ENCODE measurements at places on chromosomes 13 and 19.
A peak's percentile ranks its signal among the peaks of the same experiment; 100 is the strongest.

GRCh38 chr13:44894001-44894770 is 95.1 kb downstream of the NUFIP1 start:
- DNase-seq = no peak

- DNase-seq = no peak
These were observed 44.9 kb downstream of the LYL1 start for GRCh38 chr19:13057744-13058143.

- DNase-seq = no peak
These were observed 44.0 kb downstream of the MIPEP start for GRCh38 chr13:23845105-23845725.

DNA sequence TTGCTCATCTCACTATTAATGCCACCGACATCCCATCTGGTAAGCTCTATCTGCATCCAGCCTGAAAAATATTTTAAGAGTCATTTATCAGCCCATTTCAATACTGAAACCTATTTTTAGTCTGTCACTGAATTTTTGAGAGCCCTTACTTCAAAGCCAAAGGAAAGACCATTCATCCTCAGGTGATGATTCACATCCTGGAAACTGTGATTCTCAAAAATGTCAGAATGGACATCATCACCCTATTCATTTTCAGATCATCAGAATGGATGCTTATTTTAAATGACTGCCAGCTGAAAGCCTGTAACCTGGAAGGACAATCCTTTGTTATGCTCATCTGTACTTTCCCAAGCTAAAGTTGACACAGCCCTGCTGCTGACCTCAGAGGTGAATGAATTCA is 27.0 kb downstream of the TNFSF11 start:
- DNase-seq = no peak

- no peak for DNase-seq
These were observed 55.9 kb downstream of the ERCC5 start for GRCh38 chr13:102901615-102902305.

DNA sequence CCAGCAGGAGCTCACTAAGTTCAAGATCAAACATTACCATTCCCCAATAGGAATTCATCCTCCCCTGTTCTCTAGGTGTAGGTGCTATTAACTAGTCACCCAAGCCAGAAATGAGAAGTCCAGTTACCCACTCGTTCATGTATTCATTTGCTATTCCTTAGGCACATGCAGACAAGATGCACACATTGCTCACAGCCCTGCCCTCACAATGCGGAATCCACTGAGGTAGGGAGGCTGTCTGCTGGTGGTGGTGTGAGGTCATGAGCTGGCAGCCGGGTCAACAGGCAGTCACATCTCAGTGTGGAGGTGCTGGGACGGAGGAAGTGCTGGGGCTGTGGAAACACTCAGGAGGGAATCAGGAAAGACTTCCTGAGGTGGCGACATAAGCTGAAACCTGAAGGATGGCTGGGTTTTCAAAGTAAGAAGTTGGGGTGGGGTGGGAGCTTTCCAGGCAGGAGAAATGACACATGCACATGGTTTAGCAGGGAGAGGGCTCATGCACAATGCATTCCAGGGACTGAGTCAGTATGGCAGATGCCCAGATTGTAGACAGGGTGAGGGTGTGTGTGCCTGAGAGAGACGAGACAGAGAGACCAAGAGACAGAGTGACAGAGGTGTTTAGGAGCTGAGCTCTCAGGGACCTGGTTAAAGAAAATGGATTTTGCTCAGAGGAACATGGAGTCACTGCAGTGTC is 117.6 kb downstream of the USP12 start:
- no peak for DNase-seq

- no peak for DNase-seq
These were observed 87.3 kb downstream of the KCTD15 start for GRCh38 chr19:33883859-33884519.

DNA sequence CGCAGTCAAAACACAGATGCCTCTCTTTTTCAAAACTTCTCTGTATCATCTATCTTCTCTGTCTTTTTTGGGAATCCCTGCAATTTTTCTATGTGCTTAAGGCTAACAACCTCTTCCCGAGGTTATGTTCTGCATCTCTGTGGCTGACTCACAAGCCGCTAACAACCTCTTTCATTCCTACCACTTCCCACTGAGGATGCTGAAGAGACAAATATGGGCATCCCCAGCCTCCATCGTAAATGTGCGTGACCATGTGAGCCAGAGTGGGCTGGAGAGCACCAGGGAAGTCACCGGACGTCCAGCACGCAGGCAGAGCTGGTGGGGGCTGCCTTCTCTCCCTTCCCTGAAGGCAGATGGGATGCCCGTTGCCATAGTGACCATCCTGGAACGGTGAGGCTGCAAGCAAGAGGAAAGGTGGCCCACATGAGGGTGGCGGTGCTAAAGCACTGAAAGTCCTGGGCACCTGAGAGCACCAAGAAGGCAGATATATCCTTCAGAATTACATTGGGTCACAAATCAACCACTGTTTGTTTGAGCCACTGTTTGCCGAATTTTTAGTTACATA is 122.8 kb downstream of the SHISA2 start:
- no peak for DNase-seq

GRCh38 chr19:36527341-36527740 is 730 bp downstream of the ZNF260 start:
- DNase-seq = peak; percentile 6

- DNase-seq = peak; percentile 79
These were observed 11.9 kb upstream of the FRY start for GRCh38 chr13:32019612-32020233.

DNA sequence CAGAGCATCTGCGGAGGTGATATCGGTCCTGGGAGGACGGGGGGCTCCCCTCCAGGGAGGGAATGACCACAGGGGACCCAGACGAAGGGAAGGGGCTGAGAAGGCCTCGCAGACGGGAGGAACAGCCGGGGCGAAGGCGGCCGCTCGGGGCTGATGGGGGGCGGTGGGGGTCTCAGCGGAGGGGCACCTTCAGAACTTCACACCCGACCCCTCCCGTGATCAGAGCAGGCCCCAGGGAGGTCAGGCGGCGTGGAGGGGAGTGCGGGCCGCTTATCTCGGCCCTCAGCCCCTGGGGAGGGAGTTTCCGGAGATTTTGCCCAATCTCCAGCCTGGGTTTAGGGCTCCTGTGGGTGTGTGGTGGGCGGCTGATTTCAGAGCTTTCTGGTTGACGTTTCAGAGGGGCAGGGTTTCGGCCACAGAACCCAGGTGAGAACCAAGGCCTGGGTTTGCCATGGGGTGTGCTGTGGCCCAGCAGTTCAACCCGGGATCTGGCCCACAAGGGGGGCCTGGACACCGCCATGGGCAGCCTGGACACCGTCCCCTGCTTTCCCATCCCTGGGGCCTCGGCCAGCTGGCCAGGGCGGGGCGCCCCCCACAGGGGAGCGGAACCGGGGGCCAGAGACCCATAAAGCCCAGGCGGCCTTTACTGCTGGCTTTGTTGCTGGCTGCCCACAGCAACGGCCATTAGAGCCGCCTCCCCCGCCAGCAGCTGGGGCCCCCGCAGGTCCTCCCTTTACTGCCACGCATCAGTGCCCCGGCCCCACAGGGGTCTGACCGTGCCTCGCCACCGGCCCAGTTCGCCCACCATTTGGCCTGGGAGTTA is 29.0 kb downstream of the ARID3A start:
- DNase-seq = no peak

DNA sequence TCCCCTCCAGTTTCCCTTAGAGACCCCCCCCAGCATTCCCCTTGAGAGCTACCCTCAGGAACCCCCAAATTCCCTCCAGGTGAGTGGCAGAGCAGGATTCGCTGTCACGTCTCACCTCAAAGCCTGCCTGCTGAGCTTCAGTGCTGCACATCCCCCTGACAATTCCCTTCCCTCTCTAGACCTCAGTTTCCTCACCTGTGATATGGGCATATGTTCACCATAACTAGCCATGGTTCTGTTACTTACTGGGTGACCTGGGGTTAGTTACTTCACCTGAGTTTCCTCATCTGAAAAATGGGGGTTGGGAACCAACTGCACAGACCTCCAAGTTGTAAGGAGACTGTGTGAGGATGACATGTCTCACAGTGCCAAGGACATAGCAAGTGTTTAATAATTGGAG is 75.5 kb downstream of the RYR1 start:
- DNase-seq = no peak

DNA sequence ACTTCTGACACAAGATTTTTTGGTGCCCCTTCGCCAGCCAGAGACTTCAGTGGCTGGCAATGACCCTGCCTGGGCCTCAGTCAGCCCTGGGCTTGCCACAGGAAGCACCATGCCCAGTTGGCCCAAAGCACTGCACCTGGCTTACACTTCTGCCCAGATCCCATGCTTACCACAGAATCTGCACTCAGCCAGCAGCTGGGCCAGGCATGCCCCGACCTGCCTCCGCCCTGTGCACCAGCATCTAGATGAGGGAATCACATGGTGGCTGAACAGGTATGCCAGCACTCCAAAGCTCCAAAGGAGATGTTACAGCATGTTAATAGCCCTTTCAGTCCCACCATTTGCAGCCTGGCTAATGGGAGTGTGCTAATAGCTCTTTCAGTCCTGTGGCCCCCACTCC is 690.9 kb downstream of the SLITRK6 start:
- no peak for DNase-seq

Measured in KBM-7 (cell line).